ENCODE measurements at places on chromosomes 12 and 14.

DNA sequence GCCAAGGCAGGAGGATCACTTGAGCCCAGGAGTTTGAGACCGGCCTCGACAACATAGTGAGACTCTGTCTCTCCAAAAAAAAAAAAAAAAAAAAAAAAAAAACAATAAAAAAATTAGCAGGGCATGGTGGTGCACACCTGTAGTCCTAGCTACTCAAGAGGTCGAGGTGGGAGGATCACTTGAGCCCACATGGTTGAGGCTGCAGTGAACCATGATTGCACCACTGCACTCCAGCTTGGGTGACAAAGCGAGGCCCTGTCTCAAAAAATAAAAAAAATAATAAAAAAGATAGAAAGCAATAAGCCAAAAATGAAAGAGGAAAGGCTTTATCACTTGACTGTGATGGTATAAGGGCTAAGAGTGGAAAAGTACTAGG lies 10.2 kb upstream of the PEBP1 start:
- no peak for DNase-seq

- no peak for DNase-seq
These were observed 115.5 kb downstream of the KIF26A start for GRCh38 chr14:104253901-104254353.

GRCh38 chr14:74616507-74616906 lies 4.5 kb upstream of the LTBP2 start:
- DNase-seq: peak; percentile 72

DNA sequence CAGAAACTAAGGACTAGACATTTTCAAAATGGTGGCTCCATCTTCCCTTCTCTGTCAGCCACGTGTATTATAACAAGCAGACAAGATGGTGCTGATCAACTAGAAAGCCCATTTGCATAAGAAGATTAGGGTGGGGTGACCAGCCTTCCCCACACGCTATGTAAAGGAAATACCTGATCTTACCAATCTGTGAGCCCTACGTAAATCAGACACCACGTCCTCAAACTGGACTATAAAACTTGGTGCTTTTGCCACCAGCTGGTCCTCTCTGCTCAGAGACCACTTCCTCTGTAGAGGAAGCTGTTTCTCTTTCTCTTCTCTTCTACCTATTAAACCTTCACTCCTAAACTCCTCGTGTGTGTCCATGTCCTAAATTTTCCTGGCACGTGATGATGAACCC lies 101.1 kb upstream of the PLEKHG7 start:
- no peak for DNase-seq

- no peak for DNase-seq
These were observed 39.1 kb downstream of the CORO1C start for GRCh38 chr12:108691998-108692808.

GRCh38 chr12:30026621-30027234 lies 243.0 kb upstream of the TMTC1 start:
- DNase-seq: peak; percentile 62

GRCh38 chr14:38278035-38278434 lies 22.1 kb upstream of the CLEC14A start:
- no peak for DNase-seq

- DNase-seq: no peak
These were observed 271.3 kb upstream of the TMPO start for GRCh38 chr12:98244136-98244535.

DNA sequence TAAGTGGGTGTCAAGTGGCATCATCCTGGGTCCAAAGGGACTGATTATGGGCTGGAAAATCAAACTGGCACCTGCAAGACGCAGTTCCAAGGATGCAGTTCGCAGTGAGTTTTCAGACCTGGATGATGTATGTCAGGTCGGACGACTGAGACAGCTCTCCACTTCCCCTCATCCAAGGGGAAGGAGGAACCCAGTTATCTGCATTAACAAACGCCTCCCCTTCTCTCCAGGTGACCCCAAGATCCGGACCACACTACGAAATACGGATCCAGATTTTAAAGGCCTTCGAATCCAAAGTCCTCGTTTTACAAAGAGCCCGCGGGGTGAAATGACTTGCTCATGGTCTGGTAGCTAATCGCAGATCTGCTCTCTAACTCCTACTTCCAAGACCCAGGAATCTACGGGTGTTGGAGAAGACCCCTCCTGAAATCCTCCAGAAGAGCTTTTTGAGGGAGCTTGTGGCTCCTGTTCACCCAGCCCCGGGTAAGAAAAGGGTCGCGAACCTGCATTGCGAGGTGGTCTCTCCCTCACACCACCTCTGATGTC lies 460 bp upstream of the SYNE2 start:
- DNase-seq: peak; percentile 51

DNA sequence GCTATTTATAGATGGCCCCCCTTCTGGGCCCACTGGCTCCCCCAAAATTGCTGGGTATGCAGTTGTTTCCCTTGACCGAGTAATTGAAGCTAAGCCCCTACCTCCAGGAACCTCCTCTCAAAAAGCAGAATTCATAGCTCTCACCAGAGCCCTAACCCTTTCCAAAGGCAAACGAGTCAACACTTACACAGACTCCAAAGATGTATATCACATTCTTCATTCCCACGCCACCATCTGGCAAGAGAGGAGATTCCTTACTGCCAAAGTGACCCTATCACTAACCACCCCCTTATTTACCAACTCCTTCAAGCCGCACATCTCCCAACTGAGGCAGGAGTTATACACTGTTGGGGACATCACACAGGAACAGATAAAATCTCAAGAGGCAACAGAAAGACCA lies 66.8 kb downstream of the MOK start:
- no peak for DNase-seq

- peak; percentile 86 for DNase-seq
These were observed at the start of gene PSMB5 for GRCh38 chr14:23034498-23035302. TSS of gene PSMB5 (minus strand) at chr14:23034900. CDS start at chr14:23034881, 19 bp downstream.

- no peak for DNase-seq
These were observed 17.5 kb downstream of the TRHDE start for GRCh38 chr12:72289633-72290032.

- DNase-seq: no peak
These were observed 21.0 kb upstream of the FAIM2 start for GRCh38 chr12:49924628-49925246.

DNA sequence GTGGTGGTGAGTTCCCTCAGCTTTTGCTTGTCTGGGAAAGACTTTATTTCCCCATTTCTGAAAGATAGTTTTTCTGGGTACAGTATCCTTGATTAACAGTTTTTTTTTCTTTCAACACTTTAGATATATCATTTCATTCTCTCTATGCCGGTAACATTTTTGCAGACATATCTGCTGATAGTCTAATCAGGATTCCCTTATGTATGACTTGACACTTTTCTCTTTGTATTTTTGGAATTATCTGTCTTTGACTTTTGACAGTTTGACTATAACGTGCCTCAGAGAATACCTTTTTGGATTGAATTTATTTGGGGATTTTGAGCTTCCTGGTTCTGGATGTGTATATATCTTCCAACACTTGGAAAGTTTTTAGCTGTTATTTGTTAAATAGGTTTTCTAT lies 234.8 kb upstream of the PRICKLE1 start:
- DNase-seq: no peak

GRCh38 chr14:62954165-62954564 lies 91.1 kb downstream of the KCNH5 start:
- no peak for DNase-seq

DNA sequence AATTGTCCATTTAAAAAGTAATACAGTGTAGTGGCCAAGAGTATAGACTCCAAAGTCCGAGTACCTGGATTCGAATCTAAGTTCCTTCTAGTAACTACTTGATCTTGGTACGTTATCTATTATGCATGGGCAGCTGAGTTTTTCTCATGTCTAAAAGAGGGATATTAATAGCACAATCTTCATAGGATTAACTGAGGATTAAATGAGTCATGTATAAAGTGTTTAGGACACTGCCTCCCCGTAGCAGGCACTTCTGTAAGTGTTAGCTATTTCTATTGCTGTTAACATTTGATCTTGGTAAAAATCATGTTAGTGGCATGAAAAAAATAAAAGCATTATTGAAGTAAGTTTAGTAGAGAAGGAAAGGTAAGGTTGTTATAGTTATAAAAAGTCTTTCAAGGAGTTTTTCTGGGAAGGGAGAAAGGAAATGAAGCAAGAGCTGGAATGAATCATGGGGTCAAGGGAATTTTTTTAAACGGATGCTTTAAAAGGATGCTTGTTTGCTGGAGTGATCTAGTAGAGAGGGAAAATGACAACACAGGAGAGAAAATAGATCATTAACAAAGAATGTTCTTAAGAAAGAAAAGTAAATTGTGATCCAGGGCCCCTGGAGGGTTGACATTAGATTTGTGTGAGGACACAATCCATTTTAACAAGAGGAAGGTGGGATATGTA lies 502.2 kb upstream of the USP15 start:
- DNase-seq: no peak

DNA sequence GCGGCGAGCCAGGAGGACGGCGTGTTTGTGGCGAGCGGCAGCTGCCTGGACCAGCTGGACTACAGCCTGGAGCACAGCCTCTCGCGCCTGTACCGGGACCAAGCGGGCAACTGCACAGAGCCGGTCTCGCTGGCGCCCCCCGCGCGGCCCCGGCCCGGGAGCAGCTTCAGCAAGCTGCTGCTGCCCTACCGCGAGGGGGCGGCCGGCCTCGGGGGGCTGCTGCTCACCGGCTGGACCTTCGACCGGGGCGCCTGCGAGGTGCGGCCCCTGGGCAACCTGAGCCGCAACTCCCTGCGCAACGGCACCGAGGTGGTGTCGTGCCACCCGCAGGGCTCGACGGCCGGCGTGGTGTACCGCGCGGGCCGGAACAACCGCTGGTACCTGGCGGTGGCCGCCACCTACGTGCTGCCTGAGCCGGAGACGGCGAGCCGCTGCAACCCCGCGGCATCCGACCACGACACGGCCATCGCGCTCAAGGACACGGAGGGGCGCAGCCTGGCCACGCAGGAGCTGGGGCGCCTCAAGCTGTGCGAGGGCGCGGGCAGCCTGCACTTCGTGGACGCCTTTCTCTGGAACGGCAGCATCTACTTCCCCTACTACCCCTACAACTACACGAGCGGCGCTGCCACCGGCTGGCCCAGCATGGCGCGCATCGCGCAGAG lies 873 bp downstream of the PLXNC1 start:
- DNase-seq: peak; percentile 15

GRCh38 chr14:104989951-104990303 lies 4.3 kb downstream of the CLBA1 start:
- no peak for DNase-seq

All from SJSA1 (cell line).